Fibroblast of lung (primary cell): ENCODE measurements at places on chromosomes 5 and 9. TPM values are rescaled to one million over a fixed set of nuclear protein-coding genes. Genes with fewer than 3 reads are reported as not detected.

GTF3C4 gene
- 10.8 and 11.4 TPM in 2 replicates for total RNA-seq

CDO1 gene
- 4.6 and 6.9 TPM in 2 replicates for total RNA-seq

PCDHGC4 gene
- 1.5 and 3.0 TPM in 2 replicates for total RNA-seq

GMCL2 gene
- total RNA-seq, result under 0.01 TPM in 2 replicates

EIF4E1B gene
- total RNA-seq, result not detected in 2 replicates

RANBP3L gene
- under 0.01 TPM in 1 of 2 replicates, not detected in the other for total RNA-seq

HTR1A gene
- not detected in 2 replicates for total RNA-seq

CWC27 gene
- 16.9 and 17.3 TPM in 2 replicates for total RNA-seq
